ENCODE measurements at places on chromosomes 3 and 15.

DNA sequence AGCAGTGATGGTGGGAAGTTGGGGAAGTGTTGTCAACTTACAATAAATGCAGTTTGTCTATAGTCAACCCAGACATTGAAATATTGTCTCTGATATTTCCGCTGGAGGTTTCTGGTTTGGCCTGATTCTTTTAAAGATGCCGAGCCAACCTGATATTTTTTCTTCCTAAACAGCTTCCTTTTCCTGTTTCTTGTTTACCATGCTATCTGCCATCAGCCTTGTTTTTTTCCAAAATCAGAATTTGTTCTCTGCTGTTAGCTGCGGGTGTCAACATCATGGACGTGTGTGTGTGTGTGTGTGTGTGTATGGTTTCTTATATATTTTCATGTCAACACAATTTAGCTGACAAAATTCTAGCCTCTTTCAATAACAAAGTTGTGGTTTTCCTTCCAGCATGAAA is 41.2 kb upstream of the XCR1 start:
- no peak for DNase-seq

DNA sequence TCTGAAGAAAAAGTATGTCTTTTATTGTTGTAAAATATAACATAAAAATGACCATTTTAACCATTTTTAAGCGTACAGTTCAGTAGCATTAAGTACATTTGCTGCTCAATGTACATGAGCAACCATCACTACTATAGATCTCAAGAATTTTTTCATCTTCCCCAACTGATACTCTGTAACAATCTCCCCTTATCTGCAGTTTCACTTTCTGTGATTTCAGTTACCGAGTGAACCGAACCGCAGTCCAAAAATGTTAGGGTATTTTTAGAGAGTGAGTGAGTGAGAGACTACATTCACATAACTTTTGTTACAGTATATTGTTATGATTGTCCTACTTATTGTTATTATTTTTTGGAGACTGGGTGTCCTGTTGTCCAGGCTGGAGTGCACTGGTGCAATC is 9.0 kb upstream of the SLC25A26 start:
- DNase-seq = no peak

- no peak for DNase-seq
Observed at GRCh38 chr3:184155644-184156521, 706 bp downstream of the DVL3 start.

- DNase-seq = no peak
Observed at GRCh38 chr3:124588036-124588435, 142.2 kb upstream of the UMPS start.

DNA sequence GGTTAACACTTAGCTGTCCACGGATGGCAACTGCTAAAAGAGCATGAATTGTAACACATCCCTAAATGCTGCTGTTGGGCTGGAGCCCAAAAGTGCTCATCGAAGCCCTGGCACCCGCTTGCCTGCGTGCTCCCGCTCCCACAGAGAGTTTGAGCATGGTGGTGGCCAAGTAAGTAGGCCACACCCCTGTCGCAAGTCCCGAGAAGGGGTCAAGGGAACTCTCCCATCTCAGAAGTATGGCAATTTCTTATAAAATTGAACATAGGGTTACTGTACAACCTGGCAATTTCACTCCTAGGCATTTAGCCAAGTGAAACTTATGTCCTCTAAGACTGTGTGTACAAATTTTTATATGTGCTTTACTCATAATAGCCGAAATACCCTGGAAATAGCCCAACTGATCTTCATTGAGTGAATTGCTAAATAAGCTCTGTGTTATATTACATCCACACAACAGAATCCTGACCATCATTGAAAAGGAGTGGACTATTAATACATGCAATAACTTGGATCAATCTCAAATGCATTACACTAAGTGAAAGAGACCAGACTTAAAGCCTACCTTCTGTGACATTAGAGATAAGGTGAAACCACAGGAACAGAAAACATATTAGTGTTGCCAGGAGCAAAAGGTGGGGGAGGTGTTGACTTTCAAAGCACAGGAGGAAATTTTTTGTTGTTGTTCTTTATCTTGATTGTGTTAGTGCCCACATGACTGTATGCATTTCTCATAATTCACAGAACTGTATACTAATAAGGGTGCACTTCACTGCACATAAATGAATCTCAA is 1.5 kb upstream of the GCSAM start:
- no peak for DNase-seq

DNA sequence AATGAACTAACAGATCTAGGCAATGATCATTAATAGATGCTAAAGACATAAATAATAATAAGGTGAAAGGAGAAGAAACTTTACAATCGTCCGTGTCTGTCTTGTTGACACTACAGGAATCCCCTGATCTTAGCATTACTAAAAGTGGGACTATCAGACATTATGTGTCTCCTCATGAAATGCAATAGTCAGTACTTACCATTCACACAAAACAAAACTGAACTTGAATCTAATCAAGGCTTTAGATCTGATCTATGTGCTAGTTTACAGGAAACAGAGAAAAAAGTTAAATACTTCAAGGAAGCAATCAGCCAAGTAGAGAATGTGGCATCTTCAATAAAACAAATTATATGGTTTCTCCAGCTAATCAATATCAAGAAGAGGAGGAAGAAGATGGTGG is 73.7 kb downstream of the PIK3CB start:
- no peak for DNase-seq

DNA sequence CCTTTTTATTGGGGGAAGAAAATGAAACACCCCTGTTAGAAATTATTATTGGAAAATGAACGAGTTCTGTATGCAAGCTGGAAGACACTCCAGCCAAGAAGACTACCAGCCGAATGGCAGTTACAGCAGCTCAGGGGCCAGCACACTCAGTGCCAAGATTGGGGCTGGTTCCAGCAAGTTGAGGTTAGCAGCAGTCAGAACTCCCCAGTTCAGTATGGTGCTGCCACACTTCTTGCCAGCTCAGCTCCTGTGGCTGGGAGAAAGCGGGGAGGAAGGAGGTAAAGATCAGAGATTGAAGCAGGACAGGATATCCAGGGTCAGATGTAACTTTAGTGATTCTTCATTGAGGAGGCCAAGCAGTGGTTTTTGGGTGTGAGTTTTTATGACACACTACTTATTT is 280.2 kb upstream of the NR2E3 start:
- no peak for DNase-seq

DNA sequence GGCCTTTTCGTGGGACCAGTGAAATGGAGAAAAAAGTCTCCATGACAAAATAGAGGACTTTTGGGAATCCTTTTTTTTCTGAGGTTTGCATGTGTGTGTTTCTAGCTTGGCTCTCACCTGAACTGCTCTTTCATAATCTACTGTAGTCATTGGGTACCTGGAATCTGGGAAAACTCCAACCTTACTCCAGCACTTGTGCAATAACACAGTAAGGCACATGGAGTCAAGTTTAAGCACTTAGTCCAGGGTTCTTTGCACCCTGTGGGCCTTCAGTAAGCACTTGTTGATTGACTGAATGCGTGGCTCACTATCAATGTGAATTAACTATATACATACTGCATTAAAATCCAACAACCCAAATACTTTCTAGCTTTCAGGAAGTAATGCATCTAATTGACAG is 299.5 kb downstream of the ZBTB20 start:
- no peak for DNase-seq

- DNase-seq = no peak
Observed at GRCh38 chr15:70055601-70056051, 42.1 kb downstream of the TLE3 start.

DNA sequence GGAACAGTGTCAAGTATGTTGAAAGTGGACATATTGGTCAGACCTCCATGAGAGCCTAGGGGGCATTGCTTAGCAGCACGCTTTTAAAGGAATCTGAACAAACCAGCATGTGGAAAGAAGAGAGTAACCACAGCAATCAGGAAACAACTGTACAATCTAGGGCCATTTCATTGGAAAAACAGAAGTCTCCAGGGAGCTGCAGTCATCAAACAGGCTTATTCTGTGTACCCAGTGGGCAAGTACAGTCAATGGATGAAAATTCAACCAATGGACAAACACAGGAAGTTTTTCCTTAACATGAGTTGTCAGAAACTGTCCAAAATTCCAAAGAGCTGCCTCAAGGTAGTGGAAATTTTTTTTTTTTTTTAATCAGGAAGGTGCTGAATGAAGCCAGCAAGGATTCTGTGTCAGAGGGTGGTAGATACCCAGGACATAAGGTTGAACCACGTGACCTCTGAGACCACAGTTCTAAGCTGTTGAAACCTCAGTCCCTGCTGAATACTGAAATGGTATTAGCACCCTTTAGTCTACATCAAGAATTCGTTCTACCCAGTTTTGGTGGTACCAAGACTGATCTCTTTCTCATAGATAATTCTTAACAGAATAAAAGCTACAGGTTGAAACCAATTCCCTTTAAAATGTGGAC is 4.4 kb upstream of the DLG1 start:
- no peak for DNase-seq

GRCh38 chr3:149909923-149910322 is 60.8 kb downstream of the PFN2 start:
- no peak for DNase-seq

- DNase-seq = no peak
Observed at GRCh38 chr3:4147556-4148118, 155.5 kb upstream of the SETMAR start.

GRCh38 chr3:161273589-161274218 is 52.6 kb downstream of the NMD3 start:
- DNase-seq = no peak

- no peak for DNase-seq
Observed at GRCh38 chr3:38267662-38268061, 2.0 kb downstream of the SLC22A13 start.

DNA sequence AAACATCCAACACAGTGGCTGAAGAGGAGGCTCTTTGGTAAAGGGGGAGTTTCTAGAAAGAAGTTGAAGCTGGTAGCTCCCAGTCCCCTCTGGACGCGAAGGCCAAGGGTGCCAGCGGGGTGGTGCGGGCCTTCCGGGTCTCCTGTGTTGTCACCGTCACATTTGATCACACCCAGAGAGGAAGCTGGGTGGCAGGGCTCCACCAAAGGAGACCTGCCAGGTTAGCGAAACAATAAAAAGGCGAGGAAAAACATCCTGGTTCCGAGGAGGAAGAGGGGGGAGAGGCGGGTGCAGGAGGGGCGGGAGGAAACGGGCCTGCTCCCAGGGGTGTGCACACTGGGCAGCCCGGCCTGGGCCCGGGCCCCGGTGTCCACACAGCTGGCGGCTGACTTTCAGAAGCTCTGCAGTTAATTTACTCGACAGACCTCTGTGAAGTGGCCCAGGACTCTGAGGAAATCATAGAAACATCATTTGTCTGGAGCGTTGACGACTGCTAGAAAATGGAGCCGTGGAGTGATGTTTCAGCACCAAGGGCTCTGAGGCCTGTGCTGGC is 12.1 kb downstream of the HEG1 start:
- no peak for DNase-seq

DNA sequence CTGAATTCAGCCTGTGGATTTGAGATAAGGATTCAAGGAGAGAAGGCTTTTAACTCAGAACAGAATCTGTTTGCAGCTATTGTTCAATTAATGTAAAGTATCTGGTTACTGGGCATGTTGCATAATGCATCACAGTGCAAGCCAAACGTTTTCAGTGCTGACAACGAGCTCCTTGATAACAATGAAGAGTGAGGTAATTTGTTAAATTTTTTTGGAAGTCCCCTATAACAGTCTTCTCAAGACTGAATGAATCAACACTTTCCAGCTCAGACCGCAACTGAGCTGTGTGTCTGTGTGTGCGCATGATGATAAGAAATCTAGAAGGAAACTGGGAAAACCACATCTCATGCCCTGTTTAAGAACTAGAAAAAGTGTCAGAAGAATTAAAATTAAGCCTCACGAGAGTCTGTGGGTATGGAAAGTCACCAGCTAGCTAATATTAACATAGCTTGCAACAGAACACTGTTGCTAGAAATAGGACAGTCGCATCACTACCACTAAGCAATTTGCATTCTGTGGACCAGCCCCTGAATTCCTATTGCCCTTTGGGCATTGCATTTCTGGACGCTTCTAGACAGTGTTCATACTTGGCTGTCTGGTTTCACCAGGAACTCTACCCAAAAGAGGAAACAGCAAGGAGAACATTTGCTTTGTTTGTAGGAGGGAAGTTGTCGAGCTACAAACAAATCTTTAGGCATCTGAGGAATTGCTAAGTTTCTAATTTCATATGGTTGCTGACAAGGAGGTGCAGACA is 43.7 kb upstream of the ATP2C1 start:
- no peak for DNase-seq

DNA sequence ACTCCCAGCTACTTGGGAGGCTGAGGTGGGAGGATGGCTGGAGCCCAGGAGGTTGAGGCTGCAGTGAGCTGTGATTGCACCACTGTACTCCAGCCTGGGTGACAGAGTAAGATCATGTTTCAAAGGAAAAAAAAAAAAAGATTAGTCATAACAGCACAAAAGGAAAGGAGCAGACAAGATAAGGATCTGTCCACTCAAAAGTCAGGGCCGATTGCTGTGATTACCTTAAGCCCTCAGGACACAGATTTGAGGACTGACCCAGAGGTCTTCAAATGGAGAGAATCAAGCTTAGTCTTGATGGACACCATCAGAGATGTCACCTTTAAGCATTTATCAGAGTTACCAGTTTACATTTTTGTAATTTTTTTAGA is 23.9 kb upstream of the HEG1 start:
- no peak for DNase-seq

GRCh38 chr15:72175186-72176044 is 22.2 kb downstream of the GRAMD2A start:
- no peak for DNase-seq

GRCh38 chr3:15783361-15783969 is 14.3 kb downstream of the ANKRD28 start:
- DNase-seq = no peak

GRCh38 chr3:187098923-187099512 is 40.3 kb downstream of the RPL39L start:
- DNase-seq = no peak

- no peak for DNase-seq
Observed at GRCh38 chr3:177231242-177231641, 34.0 kb upstream of the TBL1XR1 start.
